ENCODE measurements at places on chromosomes 16 and 17. TPM values are rescaled to one million over a fixed set of nuclear protein-coding genes. Genes with fewer than 3 reads are reported as not detected.

GRCh38 chr16:66470556-66470955, 43.5 kb downstream of the BEAN1 start:
- no peak overlapping the region for H3K27ac ChIP-seq
- no peak for DNase-seq
- no peaks in the 10 kb centered on the region for H3K4me1 ChIP-seq
- no peak overlapping the region for H3K4me3 ChIP-seq
- no peaks in the 10 kb centered on the region for H3K36me3 ChIP-seq

GRCh38 chr17:49180998-49181635, 29.3 kb downstream of the GNGT2 start:
- H3K27me3 ChIP-seq = no peaks in the 10 kb centered on the region
- H3K36me3 ChIP-seq = no peaks in the 10 kb centered on the region
- DNase-seq = no peak
- peaks cover 24% of the 10 kb centered on the region for H3K4me1 ChIP-seq
- H3K27ac ChIP-seq = no peak overlapping the region
- no peak overlapping the region for H3K4me3 ChIP-seq

- H3K36me3 ChIP-seq = no peaks in the 10 kb centered on the region
- H3K4me1 ChIP-seq = peaks cover 25% of the 10 kb centered on the region
- no peak for DNase-seq
- H3K4me3 ChIP-seq = no peak overlapping the region
- no peak overlapping the region for H3K27ac ChIP-seq
- no peaks in the 10 kb centered on the region for H3K27me3 ChIP-seq
These were observed 169.4 kb downstream of the SNX29 start for GRCh38 chr16:12145918-12146317.

- H3K4me1 ChIP-seq = no peaks in the 10 kb centered on the region
- DNase-seq = no peak
- no peak overlapping the region for H3K27ac ChIP-seq
These were observed 33.3 kb upstream of the USP43 start for GRCh38 chr17:9612006-9612405.

GRCh38 chr16:86027373-86028126, 128.6 kb downstream of the IRF8 start:
- no peaks in the 10 kb centered on the region for H3K27me3 ChIP-seq
- H3K4me1 ChIP-seq = no peaks in the 10 kb centered on the region
- DNase-seq = no peak
- no peak overlapping the region for H3K4me3 ChIP-seq

GRCh38 chr16:76459111-76459510, 181.9 kb downstream of the CNTNAP4 start:
- H3K27me3 ChIP-seq = no peaks in the 10 kb centered on the region
- no peak for DNase-seq
- H3K4me3 ChIP-seq = no peak overlapping the region
- no peaks in the 10 kb centered on the region for H3K4me1 ChIP-seq

GRCh38 chr17:5272322-5272721, 9.8 kb upstream of the RABEP1 start:
- H3K4me1 ChIP-seq = no peaks in the 10 kb centered on the region
- H3K4me3 ChIP-seq = no peak overlapping the region
- no peak overlapping the region for H3K27ac ChIP-seq
- no peaks in the 10 kb centered on the region for H3K27me3 ChIP-seq

DNA sequence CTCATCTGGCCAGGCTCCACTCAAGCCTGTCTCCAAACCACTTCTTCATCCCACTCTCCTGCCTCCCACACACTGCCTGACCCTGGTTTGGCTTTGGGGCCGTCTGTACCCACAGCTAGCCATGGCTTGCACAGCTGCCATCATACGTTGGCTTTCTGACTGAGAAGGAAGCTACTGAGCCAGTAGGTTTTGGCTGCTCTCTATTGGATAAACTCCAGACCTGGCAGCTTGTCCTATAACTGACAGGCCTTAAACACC, 3.9 kb downstream of the MIF4GD start:
- peaks cover 27% of the 10 kb centered on the region for H3K4me1 ChIP-seq
- DNase-seq = no peak
- H3K27me3 ChIP-seq = no peaks in the 10 kb centered on the region
- peaks cover 7% of the 10 kb centered on the region for H3K36me3 ChIP-seq
- H3K27ac ChIP-seq = no peak overlapping the region

DNA sequence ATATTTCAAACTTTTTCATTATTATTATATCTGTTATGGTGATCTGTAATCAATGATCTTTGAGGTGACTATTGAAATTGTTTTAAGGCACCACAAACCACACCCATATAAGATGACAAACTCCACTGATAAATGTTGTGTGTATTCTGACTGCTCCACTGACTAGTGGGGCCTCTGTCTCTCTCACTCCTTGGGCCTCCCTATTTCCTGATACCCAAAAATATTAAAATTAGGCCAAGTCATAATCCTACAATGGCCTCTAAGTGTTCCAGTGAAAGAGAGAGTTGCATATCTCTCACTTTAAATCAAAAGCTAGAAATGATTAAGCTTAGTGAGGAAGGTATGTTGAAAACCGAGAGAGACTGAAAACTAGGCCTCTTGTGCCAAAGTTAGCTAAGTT, 23.4 kb downstream of the CYLD start:
- H3K4me3 ChIP-seq = no peak overlapping the region
- H3K27me3 ChIP-seq = no peaks in the 10 kb centered on the region
- no peak for DNase-seq
- H3K36me3 ChIP-seq = peaks cover 38% of the 10 kb centered on the region
- peaks cover 9% of the 10 kb centered on the region for H3K4me1 ChIP-seq

The NDRG4 gene
- 11.9 TPM for total RNA-seq

The MTMR4 gene
- total RNA-seq = 53.6 TPM

The MAP2K6 gene
- 95.6 TPM for total RNA-seq

Measured in Karpas-422 (cell line).